ENCODE measurements at places on chromosomes 5 and 9.

DNA sequence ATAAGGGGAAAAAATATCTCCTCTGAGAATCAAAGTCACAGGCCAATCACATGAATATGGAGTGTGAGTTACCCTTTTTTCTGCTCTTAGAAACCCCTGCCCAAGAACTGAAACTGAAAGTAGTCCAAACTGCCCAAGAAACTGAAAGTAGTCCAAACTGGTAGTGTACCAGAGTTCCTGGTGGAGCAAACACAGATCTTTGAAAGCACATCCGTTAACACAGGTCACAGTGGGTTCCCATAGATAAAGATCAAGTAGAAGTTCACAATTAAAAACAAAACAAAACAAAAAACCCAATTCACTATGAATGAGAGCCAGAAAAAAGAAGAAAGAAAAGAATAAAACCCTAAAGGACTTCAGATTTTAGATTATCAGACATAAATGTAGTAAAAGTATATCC lies 332.4 kb upstream of the EFNA5 start:
- peak; percentile 68 for DNase-seq

DNA sequence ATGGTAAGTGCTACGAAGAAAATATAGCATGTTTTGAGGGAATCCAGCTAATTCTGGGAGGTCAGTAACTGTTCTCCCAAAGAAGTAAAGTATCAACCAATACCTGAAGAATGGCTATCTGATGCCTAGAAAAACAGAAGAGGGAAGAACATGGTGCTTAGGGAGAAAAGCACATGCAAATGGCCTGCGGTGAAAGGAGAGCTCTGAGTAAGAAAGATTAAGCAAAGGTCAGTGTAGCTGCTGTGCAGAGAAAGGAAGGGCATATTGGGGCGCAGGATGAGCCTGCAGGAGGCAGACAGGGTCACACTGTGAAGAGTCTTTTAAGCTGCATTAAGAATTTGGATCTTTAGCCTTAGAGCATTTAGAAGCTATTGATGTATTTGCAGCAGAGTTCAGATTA lies 11.0 kb downstream of the ADRB2 start:
- DNase-seq, result no peak

- DNase-seq, result peak; percentile 59
Measured at GRCh38 chr5:138241688-138242571, 28.8 kb upstream of the CDC23 start.

DNA sequence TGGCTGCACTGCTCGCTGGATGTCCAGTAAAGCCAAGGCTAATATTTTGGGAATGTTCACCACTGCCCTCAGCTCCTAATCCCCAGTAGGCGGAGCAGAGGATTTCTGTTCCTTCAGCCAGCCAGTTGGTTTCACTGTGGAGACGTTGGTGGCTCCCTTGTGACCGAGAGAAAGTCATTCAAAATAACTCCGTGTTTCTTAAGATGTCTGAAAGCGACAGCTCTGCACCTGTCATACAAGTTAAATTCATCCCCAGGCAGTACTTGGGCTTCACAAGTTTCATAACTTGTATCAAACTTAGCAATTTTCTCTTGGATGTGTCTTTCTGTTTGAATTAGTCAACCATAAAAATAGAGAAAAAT lies 382 bp upstream of the CDKN2B start:
- DNase-seq, result no peak

- DNase-seq, result no peak
Measured at GRCh38 chr5:142938266-142938880, 168.2 kb downstream of the ARHGAP26 start.

DNA sequence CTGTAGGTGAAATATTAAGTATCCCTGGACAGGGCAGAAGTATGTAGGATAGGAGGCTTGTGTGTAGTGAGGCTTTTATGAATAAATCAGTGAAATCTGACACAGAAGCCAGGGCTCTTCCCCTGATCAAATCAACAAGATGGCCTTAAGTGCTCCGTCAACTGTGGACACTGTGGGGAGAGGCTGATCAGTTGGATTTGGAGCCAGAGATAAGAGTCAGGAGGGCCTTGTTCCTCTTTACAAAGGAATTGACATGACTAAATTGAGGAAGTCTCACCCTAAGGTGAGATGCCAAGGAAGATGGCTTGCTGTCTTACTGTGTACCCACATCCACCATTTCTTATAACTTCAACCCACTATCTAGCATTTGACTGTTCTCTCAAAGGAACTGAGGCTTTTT lies 91.6 kb upstream of the PRRC1 start:
- DNase-seq, result no peak

DNA sequence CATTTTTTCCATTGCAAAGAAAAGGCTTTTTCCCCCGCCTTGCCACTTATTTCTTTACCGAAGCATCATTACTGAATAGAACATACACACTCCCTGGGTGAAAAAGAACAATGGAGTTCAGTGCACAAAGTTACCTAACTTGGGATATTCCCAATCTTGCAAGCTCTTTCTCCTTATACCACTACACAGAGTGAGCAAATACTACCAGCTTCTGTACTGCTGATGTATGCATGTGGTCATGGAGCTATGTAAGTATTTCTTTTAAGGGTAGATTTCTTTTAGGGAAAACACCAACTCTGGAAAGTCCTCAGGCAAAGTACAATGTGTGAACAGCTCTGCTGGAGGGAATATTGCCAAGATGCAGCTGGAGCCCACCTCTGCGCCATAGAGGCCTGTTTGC lies 81.1 kb downstream of the AOPEP start:
- DNase-seq, result no peak

- no peak for DNase-seq
Measured at GRCh38 chr5:77305222-77305846, 94.9 kb downstream of the PDE8B start.

DNA sequence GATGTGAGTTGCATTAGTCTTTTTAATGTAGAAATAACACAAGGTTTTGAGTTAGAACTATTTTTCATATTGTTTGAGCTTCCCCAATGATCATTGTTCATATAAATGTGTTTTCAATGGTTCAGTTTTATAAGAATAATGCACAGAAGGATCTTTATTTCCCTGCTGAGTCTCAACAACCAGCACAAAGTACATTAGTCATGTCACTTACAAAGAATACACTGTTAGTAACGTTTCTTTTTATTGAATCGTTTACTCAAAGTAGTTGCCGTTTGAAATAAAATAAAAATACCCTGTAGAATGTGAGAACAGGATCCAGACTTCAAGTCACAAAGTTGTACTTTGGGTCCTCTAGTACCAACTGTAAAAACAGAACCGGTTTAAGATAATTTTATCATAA lies 41.5 kb downstream of the ERCC8 start:
- DNase-seq, result no peak

- no peak for DNase-seq
Measured at GRCh38 chr5:137838976-137839375, 28.7 kb upstream of the MYOT start.

DNA sequence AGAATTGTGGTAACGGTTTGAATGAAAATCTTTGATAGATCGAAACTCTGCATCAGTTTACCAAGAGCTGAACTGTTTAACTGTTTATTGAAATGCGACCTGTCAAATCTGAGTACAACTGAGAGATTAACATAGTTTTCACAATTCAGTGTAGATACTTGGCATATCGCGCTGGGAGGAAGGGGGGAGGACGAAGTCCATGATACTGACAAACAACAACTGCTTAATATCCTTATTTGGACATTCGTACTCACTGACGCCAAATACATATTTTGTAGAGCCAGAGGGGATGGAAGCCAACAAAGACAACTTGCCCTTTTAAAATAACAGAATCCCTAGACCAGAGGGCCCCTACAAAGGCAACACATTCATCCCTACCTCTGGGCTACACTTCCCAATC lies 93.2 kb downstream of the GLIS3 start:
- DNase-seq, result no peak

- no peak for DNase-seq
Measured at GRCh38 chr9:103919605-103920209, 174.4 kb upstream of the SMC2 start.

DNA sequence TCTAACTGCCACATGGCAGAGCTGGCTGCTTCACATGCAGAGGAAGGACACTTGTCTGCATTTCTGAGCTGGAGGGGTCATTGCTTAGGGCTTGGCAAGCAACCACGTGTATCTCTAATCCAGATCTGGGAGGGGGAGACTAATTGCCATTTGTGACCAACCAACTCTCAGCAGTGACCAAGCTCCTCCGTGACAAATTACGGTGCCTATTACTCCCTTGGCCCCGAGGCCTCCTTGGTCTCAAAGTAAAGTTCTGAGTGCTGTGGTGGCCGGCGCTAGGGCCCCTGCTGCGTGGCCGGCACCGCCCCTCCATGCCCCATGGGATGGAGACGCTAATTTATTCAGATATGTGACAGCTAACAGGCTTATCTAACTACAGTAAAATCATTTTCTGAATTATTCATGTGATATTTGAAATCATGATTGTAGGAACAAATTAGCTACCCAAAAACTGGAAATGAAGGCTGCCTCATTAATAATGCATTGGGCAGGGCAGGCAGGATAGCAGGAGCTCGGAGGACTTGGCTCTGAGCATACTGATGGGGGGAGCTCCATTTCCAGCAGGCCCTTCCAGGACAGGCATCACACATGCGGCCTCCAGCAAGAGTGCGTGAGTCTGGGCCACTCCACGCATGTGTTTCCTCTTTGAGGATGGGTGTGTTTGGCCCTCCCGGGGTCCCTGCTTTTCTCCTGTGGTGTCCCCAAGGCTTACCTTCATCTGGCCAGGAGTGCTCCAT lies 67.7 kb downstream of the C5orf15 start:
- DNase-seq, result no peak

GRCh38 chr5:161064781-161065180 lies 212.8 kb upstream of the ATP10B start:
- DNase-seq, result no peak

DNA sequence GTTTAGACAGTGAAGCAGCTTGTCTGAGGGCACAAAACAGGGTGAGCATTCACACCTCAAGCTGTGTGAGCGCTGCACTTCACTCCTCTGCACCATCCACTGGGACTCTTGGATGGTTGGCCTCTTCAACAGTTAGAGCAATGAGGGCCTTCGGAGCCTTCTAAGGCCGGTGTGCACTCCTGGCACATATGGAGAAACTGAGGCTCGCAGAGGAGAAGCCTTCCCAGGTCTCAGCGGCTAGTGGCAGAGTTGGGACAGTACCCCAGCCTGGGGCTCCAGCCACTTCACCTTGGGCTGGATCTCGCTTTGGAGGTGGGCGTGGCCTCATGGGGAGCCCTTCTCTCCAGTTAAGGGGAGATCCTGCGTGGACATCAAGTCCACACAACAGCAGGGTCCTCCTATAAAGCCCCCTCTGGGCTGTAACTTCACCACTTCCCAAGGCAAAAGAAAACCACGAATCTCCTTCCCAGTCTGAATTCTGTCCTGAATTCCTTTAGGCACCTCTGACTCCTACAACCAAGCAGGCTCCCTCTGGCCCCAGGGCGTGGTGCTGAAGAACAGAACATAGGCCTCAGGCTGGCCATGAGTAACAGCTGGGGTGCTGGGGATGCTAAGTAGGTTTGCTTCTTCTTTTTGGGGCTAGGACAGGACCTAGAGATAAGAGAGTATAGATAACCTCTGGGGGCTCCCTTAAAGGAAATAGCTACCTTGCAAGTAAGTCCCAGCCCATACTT lies 30.5 kb upstream of the CSF1R start:
- DNase-seq, result no peak

DNA sequence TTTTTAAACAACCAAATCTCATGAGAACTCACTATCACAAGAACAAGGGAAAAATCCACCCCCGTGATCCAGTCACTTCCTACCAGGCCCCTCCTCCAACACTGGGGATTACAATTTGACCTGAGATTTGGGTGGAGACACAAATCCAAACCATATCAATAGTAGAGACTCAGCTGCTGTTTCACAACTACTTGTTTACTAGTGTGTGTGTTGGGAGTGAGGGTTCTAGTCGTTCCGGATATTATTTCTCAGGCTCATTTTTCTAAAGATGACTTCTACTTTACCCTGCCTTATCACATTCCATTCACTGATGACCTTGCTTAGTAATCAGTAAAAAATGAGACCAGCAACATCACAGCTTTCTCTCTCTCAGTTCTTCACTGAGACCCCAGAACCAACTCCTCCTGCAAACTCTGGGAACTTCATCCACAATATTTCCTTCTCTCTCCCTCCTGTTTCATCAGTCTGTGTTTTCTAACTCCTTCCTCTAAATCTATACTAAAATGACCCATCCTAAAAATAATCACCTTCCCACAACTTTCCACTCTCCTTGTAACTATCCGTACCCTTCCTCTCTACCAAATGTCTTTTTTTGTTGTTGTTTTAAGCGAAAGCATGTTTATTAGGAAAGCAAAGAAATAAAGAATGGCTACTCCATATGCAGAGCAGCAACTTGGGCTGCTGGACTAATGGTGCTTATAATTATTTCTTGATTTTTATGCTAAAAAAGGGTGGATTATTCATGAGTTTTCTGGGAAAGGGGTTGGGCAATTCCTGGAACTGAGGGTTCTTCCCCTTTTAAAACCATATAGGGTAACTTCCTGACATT lies 121.5 kb upstream of the SPRY4 start:
- DNase-seq, result peak; percentile 81

DNA sequence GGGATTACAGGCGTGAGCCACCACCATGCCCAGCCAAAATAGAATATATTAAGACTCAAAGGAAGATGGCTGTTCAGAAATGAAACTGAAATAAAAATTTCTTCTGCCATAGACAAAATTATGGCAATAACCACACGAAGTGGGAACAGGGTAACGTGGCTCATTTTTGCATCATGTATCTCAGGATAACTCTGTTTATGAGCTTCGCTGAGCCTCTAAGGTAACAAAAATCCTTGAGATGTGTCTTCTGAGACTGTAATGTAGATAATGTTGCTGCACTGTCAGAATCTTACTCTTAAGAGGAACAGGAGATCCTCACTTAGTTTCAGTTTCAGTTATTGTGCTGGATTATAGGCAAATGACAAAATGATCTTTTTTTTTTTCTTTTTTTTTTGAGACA lies 153.8 kb downstream of the GOLPH3 start:
- DNase-seq, result no peak

Data from astrocyte of the hippocampus (primary cell).